ENCODE measurements at places on chromosomes 1 and 21.

- no peaks in the 10 kb centered on the region for H3K27me3 ChIP-seq
- H3K27ac ChIP-seq: no peak overlapping the region
- no peak for DNase-seq
- H3K36me3 ChIP-seq: no peaks in the 10 kb centered on the region
- no peak overlapping the region for H3K4me3 ChIP-seq
- H3K4me1 ChIP-seq: peaks cover 17% of the 10 kb centered on the region
Measured at GRCh38 chr1:198612471-198613260, 26.2 kb upstream of the PTPRC start.

GRCh38 chr1:178451529-178451928 is 45.2 kb downstream of the CLEC20A start:
- H3K36me3 ChIP-seq: peaks cover 26% of the 10 kb centered on the region
- peak; percentile 40 for DNase-seq
- no peak overlapping the region for H3K27ac ChIP-seq

GRCh38 chr21:26715116-26715515 is 130.1 kb downstream of the ADAMTS1 start:
- no peak for DNase-seq
- no peaks in the 10 kb centered on the region for H3K36me3 ChIP-seq
- no peaks in the 10 kb centered on the region for H3K4me1 ChIP-seq

DNA sequence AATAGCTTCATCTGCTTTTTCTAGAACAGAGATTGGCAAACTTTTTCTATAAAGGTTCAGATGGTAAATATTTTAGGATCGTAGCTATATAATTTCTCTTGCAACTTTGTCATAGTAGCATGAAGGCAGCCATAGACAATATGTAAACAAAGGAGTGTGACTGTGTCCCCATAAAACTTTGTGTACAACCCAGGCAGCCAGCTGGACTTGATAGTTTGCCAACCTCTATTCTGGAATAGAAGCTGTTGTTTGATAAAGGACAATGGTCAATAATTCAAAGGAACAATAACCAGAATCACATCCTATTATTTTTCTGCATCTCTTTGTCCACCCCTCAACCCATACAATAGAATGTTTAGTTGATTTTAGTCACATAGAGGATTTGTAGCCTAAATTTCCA is 286.7 kb downstream of the LMX1A start:
- no peaks in the 10 kb centered on the region for H3K27me3 ChIP-seq
- no peak overlapping the region for H3K4me3 ChIP-seq
- peaks cover 11% of the 10 kb centered on the region for H3K4me1 ChIP-seq
- no peaks in the 10 kb centered on the region for H3K36me3 ChIP-seq
- no peak overlapping the region for H3K27ac ChIP-seq

DNA sequence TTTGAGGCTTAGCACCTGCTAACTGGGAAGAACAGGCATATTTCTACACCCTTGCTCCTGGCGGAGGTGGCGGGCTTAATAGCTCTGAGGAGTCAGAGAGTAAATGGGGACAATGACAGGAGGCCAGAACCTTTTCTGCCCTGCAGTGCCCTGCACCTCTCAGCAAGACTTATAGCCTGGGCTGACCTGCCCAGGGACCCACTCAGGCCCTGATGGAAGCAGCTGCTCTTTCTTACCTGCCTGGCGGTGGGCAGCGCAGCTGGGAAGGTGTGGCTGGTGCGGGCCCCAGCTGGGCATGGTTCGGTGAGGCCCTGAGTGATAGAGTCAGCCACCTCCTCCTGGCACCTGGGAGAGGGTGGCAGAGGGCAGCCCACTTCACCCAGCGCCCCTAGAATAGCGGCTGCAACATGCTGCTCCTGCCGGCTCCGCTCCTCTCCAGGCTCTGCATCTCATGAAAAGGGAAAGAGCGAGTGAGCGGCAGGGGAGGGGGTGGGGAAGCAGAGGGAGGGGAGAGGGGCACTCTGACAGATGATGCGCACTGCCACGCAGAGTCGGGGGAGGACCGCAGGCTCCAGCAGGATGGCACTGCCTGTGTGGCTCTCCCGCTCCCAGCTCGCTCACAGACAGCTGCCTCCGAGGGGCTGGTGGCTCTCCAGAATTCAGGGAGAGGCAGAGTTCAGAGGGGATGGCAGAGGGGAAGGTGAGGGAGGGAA is at the start of gene RGS8:
TSS of gene RGS8 (minus strand) at position 472 of the 713 bp plus-strand sequence. CDS start 14,938 bp downstream, outside the sequence.
- no peak within 1 kb of the TSS for H3K4me3 ChIP-seq
- no peak within 1 kb of the TSS for H3K27ac ChIP-seq
- peaks cover 18% of the 10 kb centered on the region for H3K27me3 ChIP-seq
- no peaks in the 10 kb centered on the region for H3K4me1 ChIP-seq
- H3K36me3 ChIP-seq: no peaks in the 10 kb centered on the region
- no peak for DNase-seq

DNA sequence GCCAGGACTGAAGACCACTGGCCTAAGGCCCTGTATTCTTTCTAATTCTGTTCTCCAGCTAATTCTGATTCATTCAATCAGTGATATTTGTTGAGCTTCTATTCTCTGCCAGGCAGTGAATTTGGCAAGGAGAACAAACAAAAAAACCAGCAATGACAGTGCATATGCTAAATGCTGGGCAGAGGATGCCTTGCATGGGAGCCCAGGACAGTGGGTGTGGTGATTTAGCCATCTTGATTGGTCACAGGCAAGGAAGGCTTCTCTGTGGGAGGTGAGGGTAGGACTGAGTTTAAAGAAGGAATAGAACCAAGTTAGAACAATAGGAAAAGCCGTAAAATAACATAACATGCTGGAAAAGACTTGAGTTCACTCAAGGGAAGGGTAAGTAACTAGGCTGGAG is 9.2 kb upstream of the CPT2 start:
- no peak overlapping the region for H3K4me3 ChIP-seq
- H3K27me3 ChIP-seq: no peaks in the 10 kb centered on the region
- no peaks in the 10 kb centered on the region for H3K36me3 ChIP-seq
- peak; percentile 73 for DNase-seq
- peaks cover 41% of the 10 kb centered on the region for H3K4me1 ChIP-seq

DNA sequence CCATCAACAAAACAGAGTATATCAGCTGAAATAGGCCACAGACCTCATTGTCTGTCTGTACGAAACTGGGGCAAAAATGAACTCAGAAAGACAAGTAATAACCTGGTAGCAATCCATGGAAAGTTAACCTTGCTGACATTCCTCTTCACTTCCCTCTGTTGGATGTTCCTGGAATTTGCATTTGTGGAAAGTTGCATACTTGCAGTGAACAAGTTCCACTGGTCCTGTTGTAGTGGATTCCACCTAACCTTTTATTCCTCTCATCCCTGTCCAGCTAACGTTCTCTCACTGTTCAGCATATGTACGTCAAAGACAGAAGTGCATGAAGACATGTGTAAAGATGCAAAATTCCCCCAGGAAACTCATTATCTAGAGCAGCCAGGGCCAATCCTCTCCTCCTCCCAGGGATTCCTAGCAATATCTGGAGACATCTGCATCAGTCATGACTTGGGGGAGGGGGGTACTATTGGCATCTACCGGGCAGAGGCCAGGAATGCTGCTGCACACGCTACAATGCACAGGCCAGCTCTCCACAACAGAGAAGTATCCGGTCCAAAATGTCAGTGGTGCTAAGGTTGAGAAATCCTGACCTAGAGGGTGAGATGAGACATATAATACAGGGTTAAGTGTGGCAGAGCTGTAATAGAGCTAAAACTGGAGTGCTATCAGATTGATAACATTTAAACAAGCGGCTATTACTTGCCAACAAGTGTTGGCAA is 8.2 kb downstream of the LPAR3 start:
- no peak overlapping the region for H3K4me3 ChIP-seq
- H3K27ac ChIP-seq: no peak overlapping the region
- no peaks in the 10 kb centered on the region for H3K36me3 ChIP-seq
- DNase-seq: peak; percentile 46
- no peaks in the 10 kb centered on the region for H3K27me3 ChIP-seq

DNA sequence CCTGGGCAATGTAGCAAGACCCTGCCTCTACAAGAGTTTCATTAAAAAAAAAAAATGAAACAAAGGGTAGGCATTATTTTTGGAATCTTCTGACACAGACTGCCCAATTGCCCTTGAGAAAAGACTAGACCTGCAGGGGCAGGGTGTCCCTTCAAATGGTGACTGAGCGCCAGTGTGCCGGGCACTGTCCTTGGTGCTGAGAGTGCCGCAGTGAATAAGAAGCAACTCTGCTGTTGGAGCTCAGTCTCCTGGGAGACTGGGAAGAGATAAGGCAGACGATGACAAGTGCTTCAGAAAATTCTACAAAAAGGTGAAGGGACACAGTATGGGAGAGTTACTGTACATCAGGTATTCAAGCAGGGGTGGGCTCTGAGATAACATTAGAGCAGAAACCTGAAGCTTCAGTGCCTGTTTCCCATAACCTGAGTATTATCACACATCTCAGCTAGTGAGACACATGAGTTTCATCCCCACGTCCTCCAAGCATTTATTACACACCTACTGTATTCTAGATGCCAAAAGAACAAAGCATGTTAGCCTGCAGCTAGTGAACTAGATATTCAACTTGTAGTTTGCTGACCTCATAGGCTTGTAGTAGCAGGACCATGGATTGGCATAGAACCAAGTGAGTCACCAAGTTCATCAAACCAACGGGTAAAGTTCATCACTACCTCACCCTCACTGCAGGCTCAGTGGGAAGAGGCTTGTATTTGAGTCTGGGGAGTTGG is 18.4 kb upstream of the RPL11 start:
- no peak overlapping the region for H3K27ac ChIP-seq
- H3K4me1 ChIP-seq: no peaks in the 10 kb centered on the region
- DNase-seq: peak; percentile 66
- no peaks in the 10 kb centered on the region for H3K36me3 ChIP-seq
- H3K4me3 ChIP-seq: no peak overlapping the region

DNA sequence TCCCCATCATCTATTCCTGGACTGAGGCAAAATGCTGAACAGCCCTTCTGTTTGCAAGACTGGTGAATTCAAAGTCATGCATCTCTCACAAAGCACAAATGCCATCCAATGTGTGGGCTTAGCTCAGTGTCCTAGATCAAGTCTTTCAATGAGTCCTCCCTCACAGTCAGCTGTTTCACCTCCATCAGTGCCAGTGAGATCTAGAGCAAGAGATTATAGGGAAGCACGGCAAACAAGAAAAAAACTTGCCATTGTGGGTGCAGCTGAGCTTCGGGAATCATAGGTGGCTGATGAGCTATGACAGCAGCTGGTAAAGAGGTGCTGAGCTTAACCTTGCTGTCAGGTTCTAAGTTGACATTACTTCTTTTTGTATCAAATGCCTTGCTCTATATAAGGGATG is 130.2 kb downstream of the LMX1A start:
- no peak overlapping the region for H3K4me3 ChIP-seq
- H3K27me3 ChIP-seq: no peaks in the 10 kb centered on the region
- no peak overlapping the region for H3K27ac ChIP-seq
- DNase-seq: no peak
- no peaks in the 10 kb centered on the region for H3K36me3 ChIP-seq

- no peak for DNase-seq
- no peaks in the 10 kb centered on the region for H3K4me1 ChIP-seq
- no peaks in the 10 kb centered on the region for H3K27me3 ChIP-seq
- no peak overlapping the region for H3K4me3 ChIP-seq
- peaks cover 4% of the 10 kb centered on the region for H3K36me3 ChIP-seq
Measured at GRCh38 chr1:173925306-173926242, 8.4 kb upstream of the SERPINC1 start.

- no peaks in the 10 kb centered on the region for H3K4me1 ChIP-seq
- H3K27ac ChIP-seq: no peak overlapping the region
- H3K27me3 ChIP-seq: no peaks in the 10 kb centered on the region
- no peak for DNase-seq
Measured at GRCh38 chr1:159896546-159896930, 3.4 kb downstream of the CFAP45 start.

DNA sequence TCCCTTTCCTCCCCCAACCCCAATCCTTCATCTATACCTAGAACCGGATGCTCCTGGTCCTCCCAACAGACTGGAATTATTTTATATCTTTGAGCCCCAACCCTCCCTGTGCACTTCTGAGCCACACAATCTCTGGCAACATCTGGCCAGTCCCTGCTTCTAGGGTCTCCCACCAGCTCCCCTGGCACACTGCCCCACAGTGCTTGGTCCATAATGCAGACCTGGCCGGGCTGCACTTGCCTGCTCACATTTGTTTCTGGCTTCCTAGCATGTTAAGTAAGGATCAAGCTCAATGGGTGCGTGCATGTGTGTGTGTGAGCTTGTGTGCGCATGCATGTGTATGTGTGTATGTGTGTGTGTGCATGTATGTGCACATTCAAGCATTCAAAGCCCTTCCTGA is 8.8 kb downstream of the TRIM62 start:
- DNase-seq: no peak
- peaks cover 5% of the 10 kb centered on the region for H3K4me1 ChIP-seq
- H3K4me3 ChIP-seq: no peak overlapping the region
- H3K27ac ChIP-seq: no peak overlapping the region
- H3K27me3 ChIP-seq: no peaks in the 10 kb centered on the region
- H3K36me3 ChIP-seq: no peaks in the 10 kb centered on the region

DNA sequence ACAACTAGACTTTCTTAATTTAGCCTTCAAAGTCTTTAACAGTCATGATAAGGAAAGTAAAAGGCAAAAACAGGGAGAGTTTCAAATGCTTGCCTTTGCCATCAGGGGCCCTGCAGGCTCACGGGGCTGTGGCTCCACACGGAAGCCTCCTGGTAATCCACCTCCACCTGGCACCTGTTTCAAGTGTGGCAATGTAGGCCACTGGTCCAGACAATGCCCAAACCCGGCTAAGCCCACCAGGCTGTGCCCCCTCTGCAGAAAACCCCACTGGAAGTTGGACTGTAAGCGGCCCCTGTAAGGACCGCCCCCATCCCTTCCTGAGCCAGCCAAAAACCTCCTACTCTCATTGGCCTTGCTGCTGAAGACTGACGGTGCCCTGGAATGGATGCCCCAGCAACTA is 32.5 kb downstream of the VN1R5 start:
- H3K4me1 ChIP-seq: no peaks in the 10 kb centered on the region
- H3K4me3 ChIP-seq: no peak overlapping the region
- no peaks in the 10 kb centered on the region for H3K27me3 ChIP-seq
- H3K27ac ChIP-seq: no peak overlapping the region
- no peaks in the 10 kb centered on the region for H3K36me3 ChIP-seq

DNA sequence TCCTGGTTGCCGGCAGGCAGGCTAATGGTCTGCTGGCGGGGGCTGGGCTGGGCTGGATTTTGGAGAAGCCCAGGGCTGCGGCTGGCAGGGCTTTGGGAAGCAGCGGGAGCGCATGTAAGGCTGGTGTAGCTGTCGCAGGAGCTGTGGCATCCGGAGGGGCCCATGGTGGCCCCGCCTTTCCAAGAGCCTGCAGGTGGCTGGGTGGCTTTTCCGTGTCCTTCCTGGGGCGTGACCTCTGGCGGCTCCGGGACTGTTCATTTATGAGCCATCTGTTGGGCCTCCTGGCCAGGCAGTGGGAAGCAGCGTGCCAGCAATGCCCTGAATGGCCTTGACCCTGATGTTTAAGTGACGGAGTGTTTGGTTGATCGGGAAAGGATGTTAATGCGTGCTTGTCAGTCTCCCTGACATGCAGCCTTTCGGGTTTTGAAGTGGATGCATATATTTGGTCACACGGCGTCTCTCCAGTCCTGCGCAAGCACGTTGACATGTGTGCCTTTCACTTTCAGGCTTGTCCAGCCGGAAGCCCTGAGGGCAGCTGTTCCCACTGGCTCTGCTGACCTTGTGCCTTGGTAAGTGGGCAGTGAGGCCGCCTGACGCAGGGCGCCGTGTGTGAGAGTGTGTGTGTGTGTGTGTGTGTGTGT is 38.5 kb downstream of the AGPAT3 start:
- no peak for DNase-seq
- H3K4me3 ChIP-seq: no peak overlapping the region

GRCh38 chr21:45532826-45533360 is 9.3 kb downstream of the SLC19A1 start:
- DNase-seq: no peak
- no peaks in the 10 kb centered on the region for H3K36me3 ChIP-seq
- no peaks in the 10 kb centered on the region for H3K4me1 ChIP-seq
- no peak overlapping the region for H3K4me3 ChIP-seq
- no peak overlapping the region for H3K27ac ChIP-seq
